ENCODE measurements at places on chromosomes 1 and 21. TPM values are rescaled to one million over a fixed set of nuclear protein-coding genes. Genes with fewer than 3 reads are reported as not detected.

Gene OPN3
- total RNA-seq: 15.7 TPM

Gene RPF1
- 13.7 TPM for total RNA-seq

Gene APOBEC4
- total RNA-seq: not detected

Gene CIART
- 8.4 TPM for total RNA-seq

Gene LMOD1
- 1.1 TPM for total RNA-seq

Gene ZNF326
- total RNA-seq: 9.5 TPM

Gene SPATA45
- not detected for total RNA-seq

Gene SLC30A10
- total RNA-seq: 55.5 TPM

Gene KLF17
- total RNA-seq: not detected

Gene TEX38
- not detected for total RNA-seq

Gene UTP25
- total RNA-seq: 8.8 TPM

Data from right lobe of liver (tissue), 6 donors.